T-helper 22 cell (primary cell): ENCODE measurements at places on chromosomes 16 and 17.

- DNase-seq: no peak
These were observed 81.0 kb downstream of the VPS53 start for GRCh38 chr17:633641-634101.

DNA sequence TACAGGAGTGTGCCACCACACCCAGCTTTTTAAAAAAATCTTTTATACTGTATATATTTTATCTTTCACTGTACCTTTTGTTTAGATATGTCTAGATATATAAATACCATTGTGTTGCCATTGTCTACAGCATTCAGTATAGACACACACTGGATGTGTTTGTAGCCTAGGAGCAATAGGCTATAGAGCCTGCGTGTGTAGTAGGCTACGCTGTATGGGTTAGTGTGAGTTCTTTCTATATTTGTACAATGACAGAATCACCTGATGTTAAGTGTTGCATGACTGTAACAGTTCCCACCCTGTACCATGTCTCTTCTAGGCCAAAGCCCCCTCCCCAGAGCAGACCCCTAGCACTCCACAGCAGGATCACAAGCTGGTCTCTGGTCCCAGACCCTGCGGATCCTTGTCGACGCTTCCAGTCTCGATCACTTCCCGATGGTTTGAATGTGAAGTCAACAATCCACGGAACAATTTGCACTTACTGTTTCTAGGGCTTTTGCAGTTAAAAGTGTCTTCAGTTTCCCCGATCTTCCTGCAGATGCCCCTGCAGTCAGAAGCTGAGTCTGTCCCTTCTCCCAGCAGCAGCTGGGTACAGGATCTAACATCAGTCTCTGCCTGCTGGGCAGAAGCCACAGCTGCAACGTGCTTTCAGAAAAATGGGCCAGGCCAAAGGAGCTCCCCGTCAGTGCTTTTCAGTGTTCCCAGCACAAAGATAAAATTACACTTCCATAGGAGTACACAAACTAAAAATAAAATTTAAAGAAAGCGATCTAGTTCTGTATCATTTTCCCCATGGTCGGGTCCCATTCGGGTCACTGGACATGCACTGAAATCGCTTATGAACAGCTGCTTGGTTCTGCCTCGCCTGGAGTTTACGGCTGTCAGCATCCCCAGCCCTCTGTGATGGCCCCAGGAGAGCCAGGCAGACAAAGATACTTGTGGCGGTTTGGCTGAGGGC, 35.4 kb downstream of the ADAM11 start:
- DNase-seq: no peak

GRCh38 chr16:11986521-11987057, 10.1 kb downstream of the SNX29 start:
- no peak for DNase-seq

- DNase-seq: no peak
These were observed 81.6 kb upstream of the GSE1 start for GRCh38 chr16:85531516-85531915.

DNA sequence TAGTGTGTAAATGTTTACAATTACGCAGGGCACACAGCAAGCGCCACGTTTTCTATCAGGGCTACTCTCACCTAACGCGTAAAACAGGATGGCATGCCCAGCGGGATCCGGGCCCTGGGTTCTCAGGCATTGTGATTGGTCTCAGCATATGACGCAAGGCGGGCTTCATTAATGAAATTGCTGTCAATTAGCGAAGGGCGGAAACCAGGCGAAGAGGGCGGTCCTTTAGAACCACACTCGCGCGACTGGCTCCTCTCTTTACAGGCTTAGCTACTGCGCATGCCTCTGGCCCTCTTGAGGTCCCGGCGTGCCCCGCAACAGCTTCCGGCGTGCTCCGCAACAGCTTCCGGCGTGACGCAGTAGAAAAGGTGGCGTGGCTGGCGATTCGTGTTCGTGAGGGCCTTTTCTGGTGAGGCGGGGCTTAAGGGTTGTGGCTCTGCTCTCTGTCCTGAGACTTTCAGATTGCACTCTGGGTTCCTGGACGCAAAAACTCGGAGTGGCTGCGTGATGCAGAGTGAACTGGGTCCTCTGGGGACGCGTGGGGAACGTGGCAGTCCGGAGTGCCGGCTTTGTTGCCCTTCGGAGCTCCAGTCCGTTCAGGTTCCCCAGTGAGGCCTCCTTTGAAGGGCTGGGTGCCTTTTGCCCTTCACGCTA, 9.2 kb downstream of the OR2C1 start:
- DNase-seq: peak; percentile 68

DNA sequence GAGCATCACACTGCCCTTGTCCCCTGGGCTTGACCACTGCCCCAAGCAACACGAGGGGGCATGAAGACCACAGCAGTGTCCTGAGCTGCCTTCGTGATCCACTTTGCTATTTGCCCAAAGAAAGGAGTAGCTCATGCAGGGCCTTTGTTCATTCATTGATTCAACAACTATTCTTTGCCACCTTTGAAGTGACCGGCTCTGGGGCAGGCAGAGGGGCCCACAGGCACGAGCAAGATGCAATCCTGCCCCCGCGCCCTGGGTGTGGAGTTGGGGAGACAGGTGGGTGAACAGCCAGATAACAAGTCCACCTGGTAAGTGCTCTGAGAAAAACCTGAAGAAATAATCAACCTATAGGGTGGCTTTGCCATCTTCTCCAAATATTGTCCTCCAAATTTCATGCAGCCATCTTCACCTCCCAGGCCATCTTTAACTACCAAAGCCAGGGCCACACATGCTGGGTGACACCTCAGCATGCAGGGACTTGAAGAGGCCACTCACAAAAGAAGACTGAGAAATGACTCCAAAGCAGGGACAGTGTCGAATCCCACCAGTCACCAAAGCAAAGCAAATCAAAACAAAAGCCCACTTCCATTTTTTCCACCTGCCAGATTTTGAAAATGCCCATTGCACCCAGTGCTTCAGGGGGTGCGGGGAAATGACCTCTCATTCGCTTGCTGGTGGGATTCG, 18.2 kb upstream of the RBFOX3 start:
- DNase-seq: no peak
